T follicular helper cell (primary cell): ENCODE measurements at places on chromosomes 16 and 17.
A peak's percentile ranks its signal among the peaks of the same experiment; 100 is the strongest.

DNA sequence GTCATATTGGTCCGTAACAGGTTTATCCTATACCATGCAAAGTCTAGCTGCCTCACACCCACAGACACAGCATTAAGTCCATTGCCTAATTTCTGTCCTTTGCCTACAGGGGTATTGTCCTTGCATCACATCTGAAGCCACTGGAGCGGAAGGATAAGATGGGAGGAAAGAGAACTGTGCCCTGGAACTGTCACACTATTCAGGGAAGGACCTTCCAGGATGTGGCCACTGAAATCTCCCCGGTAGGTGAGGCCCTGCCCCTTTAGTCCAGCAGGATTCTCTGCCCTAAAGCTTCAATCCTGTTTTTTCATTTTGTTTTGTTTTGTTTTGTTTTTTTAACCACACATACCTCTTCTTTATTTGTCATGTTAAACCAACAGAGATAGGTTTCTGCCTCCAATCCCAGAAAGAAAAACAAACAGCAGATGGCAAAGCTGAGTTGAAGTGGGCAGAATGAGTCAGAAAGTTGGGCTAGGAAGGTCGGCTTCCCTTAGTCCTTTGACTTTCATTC, 2.2 kb upstream of the EFTUD2 start:
- no peak for DNase-seq

- no peak for DNase-seq
Measured at GRCh38 chr17:32941419-32942032, 13.6 kb downstream of the TMEM98 start.

DNA sequence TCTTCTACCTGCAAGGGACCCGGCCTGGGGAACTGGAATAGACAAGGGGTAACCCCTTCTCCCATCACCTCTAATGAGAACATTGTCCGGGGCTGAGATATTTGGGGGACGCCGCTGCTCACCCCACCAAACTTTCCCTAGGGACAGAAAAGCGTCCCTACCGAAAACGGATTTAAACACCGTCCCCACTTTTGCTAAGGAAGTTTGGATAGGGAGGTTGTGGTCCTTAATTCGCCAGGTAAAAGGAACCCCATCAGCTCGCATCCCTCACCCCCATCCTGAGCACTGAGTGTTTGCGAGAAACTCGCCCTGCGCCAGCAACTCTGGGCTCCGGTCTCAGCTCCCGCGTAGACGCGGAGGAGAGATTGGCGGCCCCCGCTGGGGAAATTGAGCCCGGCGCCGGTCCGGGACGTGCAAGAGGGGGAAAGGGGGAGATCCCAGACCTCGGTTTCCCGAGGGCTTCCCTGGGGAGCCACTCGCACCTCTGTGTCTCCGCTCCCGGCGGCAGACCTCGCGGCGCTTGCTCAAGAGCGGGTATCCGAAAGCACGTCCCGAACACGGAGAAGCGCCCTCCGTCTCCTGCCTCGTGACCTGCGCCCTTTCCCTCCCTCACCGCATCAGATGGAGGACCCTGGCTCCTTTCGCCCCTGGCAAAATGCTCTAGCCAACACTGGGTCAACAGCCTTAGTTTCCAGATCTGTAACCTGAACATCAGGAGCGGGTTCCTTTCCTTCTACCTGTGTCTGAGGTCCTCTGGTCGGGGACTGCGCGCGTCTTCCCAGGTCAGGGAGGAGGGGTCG, 3.1 kb upstream of the SOX9 start:
- no peak for DNase-seq

GRCh38 chr17:2685696-2686095, 25.9 kb downstream of the CLUH start:
- no peak for DNase-seq

DNA sequence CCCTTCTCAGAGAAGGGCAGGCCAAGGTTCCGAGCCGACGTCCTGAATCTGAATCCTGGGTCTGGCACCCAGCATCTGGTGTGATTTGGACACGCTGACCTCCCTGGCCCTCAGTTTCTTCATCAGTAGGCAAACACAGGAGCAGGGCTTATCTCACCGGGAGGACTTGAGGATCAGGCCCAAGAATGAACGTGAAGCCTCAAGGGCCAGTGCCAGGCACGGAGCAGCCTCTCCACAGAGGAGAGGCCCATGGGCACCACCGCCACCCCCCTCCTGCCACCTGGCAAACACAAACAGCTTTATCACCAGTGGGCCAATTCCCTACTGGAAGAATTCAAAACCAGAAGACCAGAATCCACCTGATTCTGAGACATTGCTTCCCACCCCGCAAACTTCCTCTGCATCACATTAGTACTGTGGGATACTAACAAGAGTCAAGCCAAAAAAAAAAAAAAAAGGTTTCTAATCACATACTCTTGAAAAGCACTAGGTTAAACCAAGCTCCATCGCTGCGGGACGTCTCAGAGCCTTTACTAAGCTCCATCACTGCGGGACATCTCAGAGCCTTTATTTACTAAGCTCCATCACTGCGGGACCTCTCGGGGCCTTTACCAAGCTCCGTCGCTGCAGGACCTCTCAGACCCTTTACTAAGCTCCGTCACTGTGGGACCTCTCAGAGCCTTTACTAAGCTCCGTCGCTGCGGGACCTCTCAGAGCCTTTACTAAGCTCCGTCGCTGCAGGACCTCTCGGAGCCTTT, 68.0 kb upstream of the DOC2B start:
- DNase-seq, result no peak

- DNase-seq, result no peak
Measured at GRCh38 chr17:80546267-80546666, 1.6 kb downstream of the RPTOR start.

DNA sequence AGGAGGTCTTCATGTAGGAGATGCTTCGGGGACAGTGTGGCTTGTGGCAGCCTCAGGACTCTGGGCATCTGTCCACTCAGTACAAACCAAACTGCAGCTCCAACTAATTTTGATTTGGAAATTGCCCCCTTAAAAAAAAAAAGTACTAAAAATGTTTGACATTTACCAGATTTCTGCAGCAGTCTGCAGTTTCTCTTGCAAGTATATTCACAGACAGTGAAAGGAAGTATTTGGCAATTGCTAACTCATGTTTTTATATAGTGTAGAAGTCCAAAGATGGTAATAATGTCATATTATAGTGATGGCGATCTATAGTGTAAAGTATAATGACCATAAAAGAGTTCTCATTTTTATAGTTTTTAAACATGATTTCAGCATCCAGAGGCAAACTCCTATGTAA, 218.6 kb downstream of the PRKCA start:
- no peak for DNase-seq

DNA sequence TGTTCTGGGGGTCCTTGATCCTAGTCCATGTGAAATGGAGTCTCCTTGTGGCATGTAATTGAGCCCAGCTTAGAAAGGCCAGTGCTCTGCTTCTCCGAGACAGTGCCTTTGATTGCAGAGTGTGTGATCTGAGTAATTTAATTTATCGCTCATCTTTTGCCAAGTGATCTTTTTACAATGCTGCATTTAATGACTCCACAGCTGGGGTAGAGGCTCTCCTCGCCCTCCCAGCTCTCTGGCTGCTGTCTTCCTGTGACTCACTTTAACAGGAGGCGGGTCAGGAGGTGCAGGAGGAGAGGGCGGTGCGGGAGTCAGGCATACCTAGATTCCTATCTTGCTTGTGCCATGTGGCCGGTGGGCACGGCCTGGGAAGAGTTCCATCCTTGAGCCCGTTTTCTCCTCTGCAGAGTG, 113.4 kb upstream of the FOXF1 start:
- no peak for DNase-seq

GRCh38 chr17:47983492-47984223, 12.7 kb downstream of the CDK5RAP3 start:
- DNase-seq, result no peak

DNA sequence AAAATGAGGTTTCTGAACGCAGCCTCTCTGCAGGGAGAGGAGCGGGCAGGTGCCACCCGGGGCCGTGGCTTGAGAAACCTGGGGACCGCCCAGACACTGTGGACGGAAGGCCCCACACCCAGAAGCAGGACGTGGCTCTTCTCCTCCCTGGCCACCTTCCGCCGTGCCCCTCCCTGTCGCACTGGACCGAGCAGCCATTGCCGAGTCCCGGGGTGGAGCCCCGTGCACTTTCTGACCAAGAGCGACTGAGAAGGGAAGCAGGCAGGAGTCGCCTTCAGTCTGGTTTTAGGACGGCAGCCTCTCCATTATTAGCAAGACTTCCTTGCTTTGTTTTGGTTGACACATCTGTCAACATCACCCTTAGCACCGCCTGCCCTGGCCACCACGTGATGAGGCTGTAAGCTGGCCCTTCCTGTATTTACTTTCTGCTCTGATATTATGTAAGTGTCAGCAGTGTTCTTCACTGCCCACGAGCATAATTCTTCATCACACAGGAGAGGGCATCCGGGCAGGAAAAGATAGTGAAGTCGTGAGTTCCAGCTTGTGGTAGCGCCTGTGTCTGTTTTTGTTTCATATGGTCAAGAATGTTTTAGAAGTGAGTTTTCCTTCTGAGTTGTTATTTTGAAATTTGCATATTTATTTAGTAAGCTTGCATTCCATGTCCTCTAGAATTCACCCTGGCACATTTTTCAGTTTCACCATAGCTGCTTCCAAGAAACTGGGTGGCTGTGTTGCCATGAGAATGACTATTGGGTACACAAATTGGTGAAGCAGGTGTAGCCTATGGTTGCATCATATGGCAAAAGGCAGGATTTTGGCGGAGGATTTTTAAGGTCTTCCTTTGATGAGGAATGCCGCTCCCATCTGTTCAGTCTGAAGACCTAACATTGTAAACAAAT, 1.0 kb downstream of the HERPUD1 start:
- DNase-seq, result no peak

- DNase-seq, result no peak
Measured at GRCh38 chr16:60091529-60091928, 1357.4 kb upstream of the GOT2 start.

GRCh38 chr16:10009684-10010083, 172.5 kb downstream of the GRIN2A start:
- no peak for DNase-seq

- DNase-seq, result no peak
Measured at GRCh38 chr17:50986989-50987660, 121.0 kb upstream of the TOB1 start.

DNA sequence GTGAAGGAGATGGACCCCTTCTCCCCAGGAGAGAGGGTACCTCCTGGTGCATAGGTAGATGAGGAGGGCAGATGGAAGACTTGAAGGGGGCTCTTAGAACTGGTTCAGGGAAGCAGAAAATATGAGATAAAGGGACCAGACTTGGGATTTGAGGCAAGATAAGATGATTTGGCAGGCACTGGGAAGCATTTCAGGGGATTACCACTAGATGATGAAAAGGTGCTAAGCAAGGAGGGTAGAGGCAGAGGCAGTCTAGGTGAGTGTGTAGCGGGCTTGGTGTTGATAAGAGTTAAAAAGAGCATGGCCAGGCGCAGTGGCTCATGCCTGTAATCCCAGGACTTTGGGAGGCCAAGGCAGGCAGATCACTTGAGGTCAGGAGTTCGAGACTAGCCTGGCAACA, 14.4 kb downstream of the SLC9A5 start:
- DNase-seq, result no peak

- DNase-seq, result no peak
Measured at GRCh38 chr16:54177052-54177861, 109.3 kb downstream of the IRX3 start.

DNA sequence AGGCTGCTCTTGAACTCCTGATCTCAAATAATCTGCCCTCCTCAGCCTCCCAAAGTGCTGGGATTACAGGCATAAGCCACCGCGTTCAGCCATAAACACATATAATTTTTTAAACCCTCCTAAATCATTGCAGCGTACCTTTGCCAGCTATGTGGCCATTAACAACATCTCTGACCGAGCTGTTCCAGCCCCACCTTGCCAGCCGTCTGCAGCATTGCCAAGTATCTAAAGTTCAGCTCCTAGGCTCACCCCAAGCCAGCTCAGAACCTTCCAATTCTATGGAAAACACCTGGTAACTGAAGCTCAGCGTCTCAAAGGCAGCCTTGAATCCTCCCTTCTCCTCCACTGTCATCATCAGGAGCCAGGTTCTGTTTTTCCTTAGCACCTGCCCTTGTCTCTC, 5.1 kb upstream of the MEIOB start:
- no peak for DNase-seq

DNA sequence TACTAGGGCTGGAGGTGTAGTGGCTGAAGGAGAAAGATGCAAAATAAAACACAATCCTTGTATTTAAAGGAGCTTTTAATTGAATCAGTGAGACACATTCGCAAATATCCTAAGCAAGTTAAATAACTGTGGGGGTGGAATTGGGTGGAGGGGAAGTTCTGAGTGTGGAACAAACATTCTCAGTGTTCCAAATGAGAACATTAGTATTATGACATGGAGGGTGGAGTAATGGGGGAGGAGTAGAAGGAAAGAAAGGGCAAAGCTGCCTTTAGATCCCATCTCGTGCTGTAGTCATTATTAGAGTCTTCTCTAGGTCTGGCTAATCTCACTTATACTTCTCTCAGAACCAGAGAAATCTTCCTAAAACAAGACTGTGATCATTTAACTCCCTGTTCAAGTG, 169.7 kb downstream of the ANKFN1 start:
- no peak for DNase-seq

DNA sequence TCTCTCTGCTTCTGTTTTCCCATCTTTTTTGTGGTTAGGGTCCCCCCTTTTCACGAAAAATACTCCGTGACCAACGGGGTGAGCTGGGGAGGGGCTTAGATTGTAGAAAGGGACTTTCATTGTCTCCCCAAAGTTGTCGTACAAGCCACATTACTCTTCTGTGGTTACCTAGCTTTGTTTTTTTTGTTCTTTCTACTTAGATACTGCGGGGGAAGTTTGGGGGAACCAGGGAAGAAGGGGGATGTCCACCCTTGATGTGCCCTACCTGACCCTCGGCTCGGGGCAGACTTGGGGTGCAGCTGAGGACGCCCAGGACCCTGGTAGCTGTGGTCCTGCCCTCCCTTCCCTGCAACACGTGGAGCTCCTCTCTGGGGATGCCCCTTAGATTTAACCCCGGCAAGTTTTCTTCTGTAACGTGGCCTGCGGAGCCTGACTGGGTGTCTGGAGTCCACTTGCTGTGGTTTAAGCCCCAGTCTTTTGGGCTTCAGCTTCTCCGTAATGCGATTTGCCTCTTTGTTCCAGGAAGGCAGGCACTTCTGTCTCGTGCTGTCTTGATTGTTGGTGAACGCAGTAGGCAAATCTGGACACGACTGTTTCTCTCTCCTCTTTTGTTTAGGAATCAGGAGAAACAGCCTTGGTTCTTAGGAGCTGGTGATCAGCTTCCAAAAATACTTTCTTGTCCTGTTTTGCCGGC, 892 bp downstream of the ABCC1 start:
- DNase-seq, result peak; percentile 9

DNA sequence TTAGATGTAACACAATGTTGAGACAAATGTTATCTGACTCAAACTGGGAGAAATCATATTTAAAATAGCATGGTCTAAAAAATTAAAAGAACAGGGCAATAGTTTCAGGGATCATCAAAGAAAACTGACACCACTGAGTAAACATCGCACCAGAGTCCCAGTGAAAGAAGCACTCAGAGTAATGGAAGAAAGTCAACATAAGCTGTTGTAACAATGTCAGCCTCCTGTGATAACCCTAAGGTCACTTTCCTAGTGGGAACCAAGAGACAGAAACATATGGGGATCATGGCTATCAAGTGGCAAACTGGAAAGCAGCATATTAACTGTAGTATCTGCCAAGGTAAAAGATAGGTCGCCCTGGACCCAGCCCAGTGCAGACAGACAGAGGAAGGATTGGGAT, 160.8 kb downstream of the CA10 start:
- DNase-seq, result no peak
